Ureter (tissue), 1 donor: ENCODE measurements at places on chromosomes 3 and 15.
A peak's percentile ranks its signal among the peaks of the same experiment; 100 is the strongest.

- DNase-seq: peak; percentile 9
These were observed 44.3 kb downstream of the ATP1B3 start for GRCh38 chr3:141920701-141921100.

DNA sequence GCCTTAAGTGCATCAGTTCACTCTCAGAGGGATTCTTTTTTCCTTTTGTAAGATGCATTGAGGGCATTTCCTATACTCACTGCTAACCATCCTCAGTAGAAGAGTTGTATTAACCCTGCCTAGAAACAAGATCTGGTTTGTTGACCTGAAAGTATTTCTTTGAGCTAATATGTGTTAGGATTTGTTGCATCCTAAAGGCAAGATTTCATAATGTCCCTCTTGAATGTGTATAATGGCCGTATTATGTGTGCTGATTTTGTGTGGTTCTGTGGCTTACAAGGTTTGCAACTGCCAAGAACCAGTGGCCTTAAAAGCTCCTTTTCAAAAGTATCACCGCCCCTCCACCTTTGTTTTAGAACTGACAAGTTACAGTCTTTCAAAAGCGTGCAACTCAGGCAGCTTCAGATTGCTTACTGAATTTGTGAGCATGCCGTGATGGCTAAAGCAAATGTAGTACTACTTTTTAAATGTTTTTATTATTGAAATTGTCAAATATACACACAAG lies 182.0 kb upstream of the BHLHE40 start:
- no peak for DNase-seq

GRCh38 chr15:36782681-36783080 lies 203.3 kb downstream of the CDIN1 start:
- no peak for DNase-seq

DNA sequence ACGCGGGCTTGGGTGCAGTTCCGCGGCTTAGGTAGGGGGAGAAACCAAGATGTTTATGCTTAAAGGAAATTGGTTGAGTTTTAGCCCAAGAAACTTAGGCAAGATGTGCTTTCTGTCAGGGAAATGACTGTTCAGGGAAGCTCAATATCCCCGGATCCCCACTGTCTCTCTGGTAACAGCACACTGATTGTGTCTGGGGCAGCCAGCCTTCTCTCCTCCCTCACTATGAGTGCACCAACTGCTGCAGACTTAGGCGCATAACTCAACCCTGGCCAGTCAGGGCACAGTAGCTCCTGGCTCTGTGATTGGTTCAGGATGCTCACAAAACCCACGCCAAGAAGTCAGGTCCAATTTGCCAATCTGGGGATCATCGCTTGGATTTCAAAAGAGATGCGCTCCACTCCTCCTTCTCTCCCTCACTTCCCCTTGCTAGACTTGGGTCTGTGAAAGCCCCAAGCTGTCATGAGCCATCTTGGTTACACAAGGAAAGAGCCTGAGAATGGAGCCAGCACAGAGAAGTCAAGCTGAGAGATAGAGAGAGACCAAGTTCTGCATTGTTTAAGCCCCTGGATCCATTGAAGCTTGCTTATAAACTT lies 42.5 kb upstream of the CACNA2D3 start:
- no peak for DNase-seq

GRCh38 chr3:65924762-65925161 lies 114.0 kb downstream of the MAGI1 start:
- DNase-seq: no peak

DNA sequence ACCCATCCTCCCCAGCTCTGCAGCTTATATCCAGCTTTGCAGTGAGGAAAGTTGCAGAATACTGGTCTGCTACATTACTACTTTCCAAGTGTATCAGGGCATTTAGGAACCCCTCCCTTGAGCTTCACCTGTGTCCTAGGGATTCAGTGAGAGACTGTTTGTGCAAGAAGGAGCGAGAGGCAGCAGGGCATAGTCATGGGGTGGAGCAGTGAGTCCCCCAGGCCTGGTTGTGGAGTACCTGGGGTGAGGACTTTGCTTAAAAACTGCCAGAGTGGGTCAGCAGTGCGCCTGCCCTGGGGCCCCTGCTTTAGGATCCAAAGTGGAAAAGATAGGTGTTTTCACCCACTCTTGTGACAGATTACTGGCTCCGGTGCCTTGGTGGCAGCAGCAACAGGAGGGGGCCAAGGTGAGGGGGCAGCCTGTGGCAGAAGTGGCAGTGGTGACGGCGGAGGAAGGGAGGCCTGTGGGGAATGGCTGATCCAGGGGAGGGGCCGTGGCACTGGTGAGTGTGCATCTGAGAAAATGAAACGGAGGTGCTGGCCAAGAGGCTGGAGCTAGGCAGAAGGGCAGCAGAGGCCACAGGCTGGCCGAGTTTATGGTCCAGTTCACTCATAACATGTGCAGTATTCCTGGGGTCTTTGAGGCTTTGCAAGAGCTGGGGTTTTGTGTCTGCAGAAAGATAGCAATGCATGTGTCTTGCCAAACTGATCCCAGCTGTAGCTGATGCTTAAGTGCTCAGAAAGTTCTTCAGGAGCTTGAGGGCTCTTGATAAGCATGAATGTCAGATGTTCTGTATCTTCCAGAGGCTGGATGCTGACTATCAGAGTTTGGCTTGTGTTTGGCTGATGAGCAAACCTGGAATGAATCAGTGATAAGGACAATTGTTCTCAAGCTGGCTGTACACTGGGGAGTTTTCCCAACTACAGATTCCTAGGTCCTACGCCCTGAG lies 43.4 kb downstream of the GOLGA6A start:
- DNase-seq: no peak

- DNase-seq: no peak
These were observed 105.3 kb downstream of the CTNNB1 start for GRCh38 chr3:41304593-41304992.

- no peak for DNase-seq
These were observed 263.4 kb upstream of the KCNMB2 start for GRCh38 chr3:178272841-178273240.

GRCh38 chr15:81507831-81508230 lies 133.8 kb upstream of the TMC3 start:
- DNase-seq: no peak
